Stimulated activated CD4-positive, alpha-beta T cell treated with anti-CD3 and anti-CD28 coated beads, TNF-alpha, amount 100 ng/mL, for 1 hour (primary cell): ENCODE measurements at places on chromosomes 11 and 22.
A peak's percentile ranks its signal among the peaks of the same experiment; 100 is the strongest.

- no peak for DNase-seq
Measured at GRCh38 chr11:27820249-27820648, 120.0 kb upstream of the BDNF start.

GRCh38 chr11:73158356-73159051 lies 16.4 kb upstream of the FCHSD2 start:
- DNase-seq, result no peak

GRCh38 chr11:16793511-16793910 lies 55.1 kb downstream of the C11orf58 start:
- DNase-seq, result no peak

- no peak for DNase-seq
Measured at GRCh38 chr22:24474221-24474620, 20.9 kb upstream of the UPB1 start.

DNA sequence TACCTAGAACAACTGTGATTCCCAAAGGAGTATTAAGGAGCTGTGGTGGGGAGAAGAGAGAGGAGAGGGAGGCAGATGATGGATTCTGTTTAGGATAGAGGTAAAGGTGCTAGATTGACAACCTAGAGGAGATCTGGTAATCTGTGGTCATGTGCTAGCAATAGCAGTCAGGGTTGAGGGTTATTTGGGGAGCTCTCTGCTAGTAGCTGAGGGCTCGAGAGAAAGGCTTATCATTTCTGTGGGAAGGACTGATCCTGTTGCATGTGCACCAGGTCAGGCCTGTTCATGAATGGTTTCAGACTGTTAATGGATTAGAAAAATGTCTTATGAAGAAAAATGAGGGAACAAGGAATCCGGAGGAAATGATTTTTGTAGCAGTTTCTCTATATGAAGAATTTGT lies 63.2 kb downstream of the MTMR3 start:
- no peak for DNase-seq

- no peak for DNase-seq
Measured at GRCh38 chr11:69127081-69127850, 28.5 kb upstream of the SMIM38 start.

DNA sequence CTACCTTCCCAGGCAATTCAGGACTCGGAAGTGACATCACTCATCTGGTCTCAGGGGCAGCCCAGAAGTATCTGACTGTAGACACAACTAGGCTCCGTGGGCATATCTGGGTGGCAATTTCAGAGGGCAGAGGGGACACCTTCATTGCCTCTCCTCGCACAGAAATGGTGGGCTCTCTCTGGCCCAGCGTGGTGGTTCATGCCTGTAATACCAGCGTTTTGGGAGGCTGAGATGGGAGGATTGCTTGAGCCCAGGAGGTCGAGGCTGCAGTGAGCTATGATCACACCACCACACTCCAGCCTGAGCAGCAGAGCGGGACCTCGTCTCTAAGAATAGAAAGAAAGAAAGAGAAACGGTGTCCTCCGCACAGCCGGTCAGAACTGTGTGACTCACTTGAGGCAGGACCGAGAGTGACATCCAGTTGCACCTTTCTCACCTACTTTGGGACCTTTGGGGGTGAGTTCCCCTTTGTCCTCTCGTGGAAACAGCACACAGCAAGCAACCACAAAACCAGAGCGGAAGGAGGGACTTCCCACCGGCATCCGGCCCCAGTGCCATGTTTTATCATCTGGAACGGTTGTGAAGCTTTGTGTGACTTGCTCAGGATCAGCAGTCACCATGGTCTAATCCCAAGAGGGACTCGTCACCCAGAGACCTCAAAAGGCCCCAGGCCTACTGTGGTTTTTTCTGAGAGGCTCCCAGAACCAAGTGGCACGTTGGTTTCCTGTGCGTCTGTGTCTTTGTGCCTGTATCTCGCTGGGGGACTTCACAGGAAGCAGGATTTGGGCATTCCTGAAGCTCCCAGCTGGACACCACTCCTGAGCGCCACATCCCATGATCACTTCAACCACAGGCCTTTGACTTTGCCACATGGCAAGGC lies 38.4 kb upstream of the EMID1 start:
- peak; percentile 2 for DNase-seq

DNA sequence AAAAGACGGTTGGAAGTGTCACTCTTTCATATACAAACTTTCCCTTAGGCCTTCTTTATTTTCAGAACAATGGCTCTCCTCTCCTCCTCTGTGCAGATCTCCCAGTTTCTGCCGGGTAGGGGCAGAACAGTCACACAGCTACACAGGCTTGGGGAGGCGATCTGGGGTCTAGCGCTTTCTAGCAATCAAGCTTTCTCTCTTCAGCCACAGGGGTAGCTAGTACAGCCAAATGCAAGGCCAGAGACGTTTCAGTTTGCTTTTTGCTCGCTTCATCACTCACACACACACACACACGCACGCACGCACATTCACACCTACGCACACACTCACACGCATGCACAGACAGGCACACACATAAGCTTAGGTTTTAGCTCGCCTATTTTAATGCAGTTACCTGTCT lies 104.3 kb downstream of the SPATA19 start:
- DNase-seq, result no peak

GRCh38 chr11:120043328-120043945 lies 94.5 kb downstream of the TRIM29 start:
- no peak for DNase-seq

DNA sequence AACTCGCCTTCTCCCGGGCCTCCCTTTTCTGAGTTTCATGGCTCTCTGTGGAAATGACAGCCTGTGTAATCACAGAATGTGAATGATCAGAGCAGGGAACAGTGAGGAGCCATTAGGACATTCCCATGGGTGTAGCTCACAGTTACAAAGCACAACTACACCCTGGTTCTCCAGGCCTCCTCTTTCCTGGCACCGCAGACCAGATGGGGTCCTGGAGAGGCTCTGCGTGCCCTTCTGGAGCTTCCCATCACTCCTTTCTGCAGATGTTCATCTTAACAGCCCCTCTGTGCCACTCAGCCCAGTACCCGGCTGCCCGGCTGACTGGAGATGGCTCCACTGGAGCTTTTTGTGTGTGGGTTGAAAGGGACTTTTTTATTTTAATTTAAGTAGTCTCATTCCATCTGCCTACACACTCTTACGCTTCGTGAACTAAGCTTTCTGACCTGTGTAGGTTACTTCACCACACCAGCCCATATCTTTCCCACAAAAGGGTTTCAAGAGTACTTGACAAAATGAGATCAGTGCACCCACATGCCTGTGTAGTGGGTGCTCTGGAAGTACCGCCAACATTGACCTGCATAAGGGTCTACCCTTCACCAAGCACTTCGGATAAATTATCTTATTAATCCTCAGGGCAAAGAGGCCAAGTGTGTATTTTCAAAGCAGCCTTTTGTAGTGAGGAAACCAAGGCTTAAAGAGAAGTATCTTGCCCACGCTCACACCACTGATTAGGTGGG lies 29.8 kb downstream of the SREBF2 start:
- no peak for DNase-seq

DNA sequence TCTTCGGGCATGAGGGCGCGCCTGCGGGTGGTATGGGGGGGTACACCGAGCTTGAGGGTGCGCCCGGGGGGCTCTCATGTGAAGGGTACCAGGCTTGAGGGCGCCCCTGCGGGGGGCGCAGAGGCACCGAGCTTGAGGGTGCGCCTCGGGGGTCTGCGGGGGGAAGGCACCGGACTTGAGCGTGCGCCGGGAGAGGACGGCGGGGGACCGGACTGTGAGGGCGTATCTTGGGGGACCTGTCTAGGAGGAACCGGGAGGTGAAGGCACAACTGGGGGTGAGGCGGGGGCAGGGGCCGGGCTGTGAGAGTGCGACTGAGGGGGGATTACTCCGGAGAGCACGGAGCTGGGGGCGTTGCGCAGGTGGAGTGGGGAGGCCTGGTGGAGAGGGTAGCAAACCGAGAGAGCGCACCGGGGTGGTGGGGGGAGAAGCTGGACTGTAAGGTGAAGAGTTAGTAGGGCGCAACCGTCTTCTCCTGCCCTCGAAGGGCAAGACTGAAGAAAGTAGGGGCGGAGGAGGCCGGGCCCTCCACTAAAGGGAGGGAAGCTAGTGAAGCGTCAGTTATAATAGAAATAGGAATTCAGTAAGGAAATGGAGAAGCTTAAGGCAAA lies 1.1 kb upstream of the DDX6 start:
- peak; percentile 30 for DNase-seq

- DNase-seq, result no peak
Measured at GRCh38 chr11:14669958-14670357, 26.4 kb downstream of the PDE3B start.

GRCh38 chr22:38186429-38186828 lies 4.8 kb upstream of the PLA2G6 start:
- DNase-seq, result no peak

- no peak for DNase-seq
Measured at GRCh38 chr11:4441515-4441914, 7.6 kb upstream of the OR52K2 start.

- no peak for DNase-seq
Measured at GRCh38 chr11:68099474-68100405, 21.4 kb downstream of the CHKA start.
